ENCODE measurements at places on chromosomes 7 and 10.

DNA sequence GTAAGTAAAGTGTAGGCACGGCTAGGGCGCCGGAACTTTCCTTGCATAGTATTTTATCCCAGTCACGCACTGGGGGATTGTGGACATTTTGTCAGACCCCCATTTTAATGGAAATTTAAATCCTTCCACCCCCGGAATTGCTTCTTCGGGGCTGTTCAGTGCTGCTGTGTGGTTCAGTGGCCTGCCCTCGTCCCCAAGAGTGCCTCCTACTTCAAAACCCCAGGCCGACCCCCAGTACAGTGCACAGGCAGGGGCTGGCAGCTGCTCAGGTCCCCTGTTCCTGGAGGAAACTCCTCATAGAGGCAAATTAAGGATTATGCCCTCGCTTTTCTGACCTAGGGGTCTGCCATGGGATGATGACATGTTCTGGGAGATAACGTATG lies 94.5 kb downstream of the PTPRE start:
- no peak for DNase-seq

GRCh38 chr10:65769828-65770227 lies 1156.0 kb upstream of the LRRTM3 start:
- DNase-seq, result no peak

- no peak for DNase-seq
Observed at GRCh38 chr7:95999481-95999880, 227.1 kb downstream of the DYNC1I1 start.

GRCh38 chr7:141045126-141045841 lies 28.6 kb upstream of the TMEM178B start:
- DNase-seq, result no peak

GRCh38 chr10:97378933-97379921 lies 21.9 kb downstream of the RRP12 start:
- DNase-seq, result no peak

DNA sequence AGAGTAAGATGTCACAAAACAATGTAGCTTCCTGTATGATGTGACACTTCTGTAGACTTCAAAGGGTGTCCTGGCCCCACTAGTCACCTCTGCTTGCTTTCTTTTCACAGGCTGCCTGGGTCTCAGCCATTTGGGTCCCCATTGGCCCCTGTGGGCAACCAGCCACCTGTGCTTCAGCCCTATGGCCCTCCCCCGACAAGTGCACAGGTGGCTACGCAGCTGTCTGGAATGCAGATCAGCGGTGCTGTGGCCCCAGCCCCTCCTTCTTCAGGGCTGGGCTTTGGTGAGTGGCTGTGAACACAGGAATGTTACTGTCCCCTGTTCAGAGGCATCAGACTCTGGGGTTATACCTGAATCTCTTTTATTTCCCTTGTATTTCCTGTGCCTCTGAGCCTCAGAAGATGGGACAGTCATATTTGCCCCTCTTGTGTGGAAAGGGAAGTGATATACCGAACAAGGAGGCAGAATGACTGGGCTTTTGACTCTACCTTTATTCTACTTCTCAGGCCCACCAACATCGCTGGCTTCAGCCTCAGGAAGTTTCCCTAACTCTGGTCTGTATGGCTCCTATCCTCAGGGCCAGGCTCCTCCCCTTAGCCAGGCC lies 15.4 kb downstream of the SEC24C start:
- DNase-seq, result no peak

DNA sequence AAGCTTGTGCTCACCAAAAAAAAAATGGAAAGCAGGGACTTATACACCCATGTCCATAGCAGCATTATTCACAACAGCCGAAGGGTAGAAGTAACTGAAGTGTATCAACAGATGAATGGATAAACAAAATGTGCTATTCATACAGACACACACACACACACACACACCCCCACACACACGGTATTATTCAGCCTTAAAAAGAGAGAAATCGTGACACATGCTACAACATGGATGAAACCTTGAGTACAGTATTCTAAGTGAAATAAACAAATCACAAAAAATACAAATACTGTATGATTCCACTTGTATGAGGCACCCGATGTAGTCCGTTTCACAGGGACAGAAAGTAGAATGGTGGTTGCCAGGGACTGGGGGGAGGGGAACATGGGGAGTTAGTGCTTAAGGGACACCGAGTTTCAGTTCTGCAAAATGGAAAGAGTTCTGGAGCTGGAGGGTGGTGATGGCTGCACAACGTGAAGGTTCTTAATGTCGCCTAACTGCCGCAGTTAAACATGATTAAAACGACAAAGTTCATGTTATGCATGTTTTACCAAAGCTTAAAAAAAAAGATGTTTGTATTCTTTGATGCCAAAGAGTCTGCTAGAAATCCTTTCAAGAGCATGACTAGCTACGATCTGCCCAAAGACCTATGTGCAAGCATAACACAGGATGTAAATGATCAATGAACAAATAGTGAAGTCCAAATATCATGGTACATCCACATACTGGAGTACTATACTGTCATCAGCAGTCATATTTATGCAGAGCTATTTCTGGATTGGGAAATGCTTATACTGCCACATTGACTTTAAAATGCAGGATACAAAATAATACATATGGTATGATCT lies 7.2 kb downstream of the TNS3 start:
- DNase-seq, result peak; percentile 53

DNA sequence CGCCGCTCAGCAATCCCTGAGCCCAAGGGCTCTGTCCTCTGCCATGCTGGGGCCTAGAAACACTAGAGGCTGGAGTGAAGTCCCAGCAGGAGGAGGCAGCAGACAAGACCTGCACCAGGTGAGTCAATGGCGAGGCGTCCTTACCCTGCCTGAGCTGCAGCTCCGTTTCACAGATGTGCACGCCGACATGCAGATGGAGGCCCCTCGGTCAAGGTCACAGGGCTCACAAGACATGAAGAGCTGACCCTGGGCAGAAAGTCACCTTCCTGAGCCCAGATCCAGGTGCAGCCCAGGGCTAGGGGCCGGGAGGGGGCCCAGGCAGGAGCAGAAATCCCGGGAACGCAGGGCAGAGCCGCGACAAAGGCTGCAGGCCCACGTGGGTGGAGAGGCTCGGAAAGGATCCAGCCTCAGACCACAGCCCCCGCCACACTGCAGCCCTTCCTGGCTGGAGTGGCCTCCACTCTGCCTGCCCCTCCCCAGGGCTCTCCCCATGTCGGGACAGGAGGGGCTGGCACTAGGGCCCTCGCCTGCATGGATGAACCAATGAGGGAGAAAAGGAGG lies 23.8 kb downstream of the PDGFA start:
- no peak for DNase-seq

Data from germinal center (tissue), 1 donor.